MM.1S (cell line): ENCODE measurements at places on chromosomes 6 and 20.
A peak's percentile ranks its signal among the peaks of the same experiment; 100 is the strongest.

GRCh38 chr20:330233-331149 lies 5.1 kb downstream of the SOX12 start:
- H3K4me3 ChIP-seq: no peak overlapping the region
- H3K27me3 ChIP-seq: no peaks in the 10 kb centered on the region
- peak; percentile 68 for DNase-seq
- no peaks in the 10 kb centered on the region; the same call in 1 of the 2 replicates for H3K4me1 ChIP-seq
- no peak overlapping the region for H3K27ac ChIP-seq

DNA sequence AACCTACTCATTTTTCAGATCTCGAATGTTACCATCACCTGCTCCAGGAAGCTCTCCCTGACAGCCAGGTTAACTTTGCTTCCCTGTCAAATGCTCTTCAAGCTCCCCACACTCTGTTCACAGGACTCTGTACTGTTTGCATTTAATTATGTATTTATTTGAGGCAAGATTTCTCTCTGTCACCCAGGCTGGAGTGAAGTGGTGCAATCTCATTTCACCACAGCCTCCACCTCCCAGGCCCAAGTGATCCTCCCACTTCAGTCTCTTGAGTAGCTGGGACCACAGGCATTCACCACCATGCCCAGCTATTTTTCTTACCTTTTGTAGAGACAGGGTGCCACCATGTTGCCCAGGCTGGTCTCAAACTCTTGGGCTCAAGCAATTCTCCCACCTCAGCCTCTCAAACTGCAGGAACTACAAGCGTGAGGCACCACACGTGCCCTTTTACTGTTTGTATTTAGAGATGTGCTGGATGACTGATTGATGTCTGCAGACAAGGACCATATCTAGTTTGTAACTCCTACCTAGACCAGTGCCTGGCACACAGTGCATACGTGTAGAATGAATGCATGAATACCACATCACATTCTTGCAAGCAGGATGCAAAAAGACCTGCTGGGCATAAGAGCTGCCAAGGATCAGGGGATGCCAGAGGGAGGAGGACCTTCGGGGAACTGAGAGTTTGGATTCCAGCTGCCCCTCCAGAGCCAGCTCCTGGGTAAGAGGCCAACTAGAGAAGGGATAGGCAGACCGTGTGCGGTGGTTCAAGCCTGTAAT lies 15.6 kb upstream of the CBFA2T2 start:
- no peaks in the 10 kb centered on the region for H3K36me3 ChIP-seq
- DNase-seq: no peak
- H3K4me1 ChIP-seq: no peaks in the 10 kb centered on the region
- H3K27me3 ChIP-seq: no peaks in the 10 kb centered on the region
- H3K27ac ChIP-seq: no peak overlapping the region
- H3K4me3 ChIP-seq: no peak overlapping the region

GRCh38 chr6:46347669-46348068 lies 143.6 kb downstream of the RCAN2 start:
- H3K4me3 ChIP-seq: no peak overlapping the region
- no peak overlapping the region for H3K27ac ChIP-seq
- no peak for DNase-seq
- H3K4me1 ChIP-seq: no peaks in the 10 kb centered on the region
- H3K36me3 ChIP-seq: no peaks in the 10 kb centered on the region

GRCh38 chr20:62965363-62965771 lies 12.9 kb downstream of the SLC17A9 start:
- peaks cover 73% of the 10 kb centered on the region for H3K27me3 ChIP-seq
- no peaks in the 10 kb centered on the region for H3K36me3 ChIP-seq
- DNase-seq: no peak
- no peaks in the 10 kb centered on the region for H3K4me1 ChIP-seq

DNA sequence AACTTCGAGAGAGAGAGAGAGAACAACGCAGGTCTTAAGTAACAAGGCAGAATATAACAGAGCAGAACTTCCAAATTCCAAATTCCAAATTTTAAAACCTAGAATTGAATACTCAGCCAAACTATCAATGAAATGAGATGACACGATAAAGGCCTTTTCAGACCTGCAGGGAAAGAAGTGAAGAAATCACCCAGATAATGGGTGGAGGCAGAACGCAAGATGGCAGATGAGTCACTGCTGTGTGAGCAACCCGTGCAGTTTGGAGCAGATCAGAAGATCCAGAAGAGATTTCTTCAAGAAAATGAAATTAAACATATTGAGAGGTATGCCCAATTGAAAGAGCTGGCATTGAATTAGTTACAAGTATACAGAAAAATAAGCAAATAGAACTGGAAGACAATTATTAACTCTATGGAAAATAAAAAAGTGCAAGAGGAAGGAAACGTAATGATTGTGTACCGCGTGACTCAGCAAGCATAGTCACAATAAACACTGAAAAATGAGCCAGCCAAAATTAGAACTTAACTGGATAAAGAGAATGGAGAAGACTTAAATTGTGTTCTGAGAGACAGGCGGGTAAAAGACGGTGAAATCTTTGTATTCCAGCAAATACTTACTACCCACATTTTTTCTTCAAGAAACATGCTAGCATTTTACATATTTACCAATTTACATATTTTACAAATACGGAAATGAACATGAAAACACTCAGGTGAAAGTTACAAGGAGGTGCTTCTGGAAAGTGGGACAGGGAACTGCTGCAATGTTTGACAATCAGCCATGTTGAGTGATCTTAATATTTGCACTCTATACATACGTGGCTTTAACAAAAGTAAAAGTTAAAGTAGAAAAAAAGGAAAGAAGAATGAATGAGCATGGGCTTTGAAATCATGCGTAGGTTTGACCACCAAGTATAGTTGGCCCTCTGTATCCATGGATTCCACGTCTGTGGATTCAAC lies 87.9 kb upstream of the CDYL start:
- no peaks in the 10 kb centered on the region for H3K36me3 ChIP-seq
- H3K4me1 ChIP-seq: no peaks in the 10 kb centered on the region
- H3K27me3 ChIP-seq: no peaks in the 10 kb centered on the region
- no peak overlapping the region for H3K27ac ChIP-seq

DNA sequence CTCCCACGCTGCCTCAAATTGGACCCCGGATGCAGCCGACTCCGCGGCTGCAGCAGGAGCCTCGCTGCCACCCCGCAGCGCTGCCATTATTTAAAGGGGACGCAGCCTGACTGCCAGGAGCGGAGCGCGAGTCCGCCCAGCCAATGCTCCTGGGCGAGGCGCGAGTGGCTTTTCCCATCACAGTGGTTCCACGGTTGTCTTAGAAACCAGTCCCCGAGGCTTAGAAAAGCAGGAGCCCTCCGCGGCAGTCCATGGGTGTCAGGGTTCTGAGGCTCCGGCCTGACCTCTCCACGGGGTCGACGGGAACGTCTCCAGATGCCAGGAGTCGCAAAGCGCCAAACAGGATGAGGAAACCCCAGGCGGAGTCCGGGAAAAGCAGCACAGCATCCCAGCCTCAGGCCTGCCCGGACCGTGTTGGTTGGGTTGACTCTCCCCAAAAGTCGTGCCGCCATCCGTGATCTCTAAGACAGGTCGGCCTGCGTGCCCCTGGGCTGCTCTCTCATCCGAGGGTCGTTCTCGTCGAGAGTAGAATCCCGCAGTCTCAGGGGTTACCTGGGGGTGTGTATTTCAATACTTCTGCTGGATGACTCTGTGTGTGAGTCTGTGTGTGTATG lies 975.8 kb upstream of the DEFB115 start:
- H3K4me3 ChIP-seq: no peak overlapping the region
- no peaks in the 10 kb centered on the region for H3K4me1 ChIP-seq
- no peaks in the 10 kb centered on the region for H3K36me3 ChIP-seq
- no peaks in the 10 kb centered on the region for H3K27me3 ChIP-seq
- DNase-seq: no peak
- H3K27ac ChIP-seq: no peak overlapping the region

DNA sequence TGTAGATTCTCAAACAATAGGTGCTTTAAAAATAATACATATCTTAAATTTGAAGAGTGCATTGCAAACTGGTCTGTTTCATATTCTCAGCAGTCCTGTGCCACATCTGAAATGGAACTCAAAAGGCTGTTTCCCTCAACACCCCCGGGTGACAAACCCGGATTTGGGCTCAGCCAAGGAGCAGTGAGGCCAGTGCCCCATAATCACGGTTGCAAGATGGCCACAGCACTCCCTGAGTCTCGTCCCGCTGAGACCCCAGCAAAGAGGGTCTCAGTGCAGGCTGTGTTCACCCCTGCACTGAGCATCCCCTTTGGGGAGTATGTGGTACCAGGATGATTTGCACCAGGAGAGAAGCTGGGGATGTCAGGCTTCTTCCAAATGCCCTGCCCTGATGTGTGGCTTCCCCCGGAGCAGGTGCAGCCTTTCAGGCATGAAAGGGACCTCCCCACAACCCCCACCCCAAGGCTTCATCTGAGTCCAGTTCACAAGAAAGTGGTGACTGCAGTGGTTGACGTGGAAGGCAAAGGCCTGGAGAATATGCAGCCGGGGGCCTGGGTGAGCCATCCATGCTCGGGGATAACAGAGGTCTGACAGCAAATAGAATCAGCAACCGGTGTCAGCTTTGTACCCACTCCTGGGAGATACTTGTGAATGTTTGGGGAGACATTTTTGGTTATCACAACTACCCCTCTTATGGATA lies 202.9 kb downstream of the SYNDIG1 start:
- no peak overlapping the region for H3K27ac ChIP-seq
- H3K4me1 ChIP-seq: no peaks in the 10 kb centered on the region
- DNase-seq: no peak
- H3K36me3 ChIP-seq: no peaks in the 10 kb centered on the region
- no peaks in the 10 kb centered on the region for H3K27me3 ChIP-seq

GRCh38 chr6:36731622-36732310 lies 34.1 kb downstream of the RAB44 start:
- peaks cover 15% of the 10 kb centered on the region for H3K4me1 ChIP-seq
- no peak for DNase-seq
- H3K4me3 ChIP-seq: no peak overlapping the region
- no peaks in the 10 kb centered on the region for H3K36me3 ChIP-seq

GRCh38 chr6:23784301-23784919 lies 341.6 kb upstream of the NRSN1 start:
- DNase-seq: no peak
- H3K4me1 ChIP-seq: no peaks in the 10 kb centered on the region
- no peak overlapping the region for H3K27ac ChIP-seq
- no peaks in the 10 kb centered on the region for H3K36me3 ChIP-seq
- H3K27me3 ChIP-seq: no peaks in the 10 kb centered on the region
- H3K4me3 ChIP-seq: no peak overlapping the region

DNA sequence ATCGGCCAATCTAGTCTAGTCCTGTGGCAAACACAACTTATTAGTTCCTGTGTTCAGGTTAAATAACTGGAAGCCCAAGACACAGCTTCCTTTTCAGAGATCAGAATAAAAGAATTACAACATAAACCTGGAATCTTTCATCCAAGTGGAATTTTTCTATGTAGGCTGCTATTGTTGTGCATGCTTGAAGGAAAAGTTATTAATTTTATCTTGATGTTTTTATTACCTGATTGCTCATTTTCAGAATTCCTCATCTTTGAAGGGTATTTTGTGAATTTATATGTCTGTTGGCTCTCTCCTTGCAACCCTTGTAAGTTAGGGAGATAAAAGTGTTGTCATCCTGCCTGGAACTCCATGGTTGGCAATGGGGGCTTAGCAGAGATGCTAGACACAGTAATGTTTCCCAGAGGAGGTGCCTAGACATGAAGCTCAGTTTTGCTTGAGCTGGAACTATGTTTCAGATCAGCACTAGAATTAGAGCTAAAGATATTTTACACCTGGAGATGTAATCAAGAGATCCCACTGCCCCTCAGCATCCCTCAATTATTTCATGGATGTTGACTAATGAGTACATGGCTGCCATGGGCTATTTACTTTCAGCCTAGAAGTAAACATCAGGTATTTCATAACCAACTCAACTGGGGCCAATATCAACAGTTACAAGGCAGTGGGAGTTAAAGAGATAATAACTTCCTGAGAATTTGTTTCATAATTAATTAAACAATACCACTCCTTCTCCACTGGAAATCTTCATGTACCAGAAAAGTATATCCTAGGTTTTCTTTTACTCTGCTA lies 367.0 kb upstream of the MARCKS start:
- H3K27me3 ChIP-seq: no peaks in the 10 kb centered on the region
- no peaks in the 10 kb centered on the region for H3K36me3 ChIP-seq
- H3K27ac ChIP-seq: no peak overlapping the region
- H3K4me1 ChIP-seq: no peaks in the 10 kb centered on the region

GRCh38 chr20:45972500-45973183 lies 639 bp upstream of the ZNF335 start:
- H3K27me3 ChIP-seq: no peaks in the 10 kb centered on the region
- H3K27ac ChIP-seq: peak overlapping the region; percentile 98; the same call in 1 of the 2 replicates
- H3K4me3 ChIP-seq: peak overlapping the region; percentile 94

DNA sequence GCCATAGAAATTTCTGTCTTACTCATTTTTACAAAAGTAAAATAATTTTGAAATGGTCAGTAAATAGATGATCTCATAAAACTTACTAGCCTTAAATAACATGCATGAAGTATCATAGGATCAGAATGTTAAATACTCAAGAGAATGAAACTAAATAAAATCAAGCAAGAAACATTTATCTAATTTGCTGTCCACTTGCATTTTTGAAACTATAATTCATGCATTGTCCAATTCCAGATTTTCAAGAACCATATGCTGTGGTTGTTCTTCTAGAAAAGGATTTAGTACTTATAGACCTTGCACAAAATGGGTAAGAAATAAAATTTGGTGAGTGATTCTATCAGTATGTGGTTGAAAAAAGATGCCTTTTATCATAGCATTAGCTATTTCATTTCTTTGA lies 107.0 kb downstream of the STXBP5 start:
- no peak for DNase-seq
- H3K4me1 ChIP-seq: no peaks in the 10 kb centered on the region
- H3K36me3 ChIP-seq: no peaks in the 10 kb centered on the region
- H3K4me3 ChIP-seq: no peak overlapping the region

DNA sequence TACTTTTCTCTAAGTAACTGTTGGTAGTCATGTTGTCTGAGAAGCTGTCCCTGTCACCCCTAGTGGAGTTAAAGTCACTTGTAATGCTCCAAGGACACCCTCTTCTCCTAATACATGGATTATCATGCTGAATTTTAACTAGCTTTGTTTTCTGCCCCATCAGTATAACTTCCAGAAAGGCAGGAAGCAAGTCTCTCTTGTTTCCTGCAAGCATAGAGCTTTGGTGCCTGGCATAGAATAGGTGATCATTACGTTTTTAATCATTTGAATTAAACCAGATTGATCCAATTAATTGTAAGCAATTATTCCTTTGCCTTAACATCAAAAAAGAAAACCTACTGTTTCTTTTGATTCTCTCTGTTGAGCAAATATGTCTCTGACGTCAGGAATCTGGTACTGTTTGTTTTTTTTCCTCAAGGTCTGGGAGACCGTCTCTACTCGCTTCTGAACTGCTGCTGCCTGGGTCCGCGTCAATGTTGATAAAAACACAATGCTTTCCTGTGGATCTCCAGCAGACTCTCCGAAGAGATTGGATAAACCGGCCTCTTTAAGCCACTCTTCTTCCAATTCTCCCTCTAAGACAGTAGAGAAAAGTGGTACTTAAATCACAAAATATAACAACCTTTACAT lies 71.8 kb downstream of the ARHGAP18 start:
- H3K36me3 ChIP-seq: 0 out of 2 replicates have a peak, but pooled peaks cover 7% of the 10 kb centered on the region
- no peak overlapping the region for H3K27ac ChIP-seq
- H3K27me3 ChIP-seq: no peaks in the 10 kb centered on the region
- DNase-seq: no peak
- H3K4me3 ChIP-seq: no peak overlapping the region
